ENCODE measurements at places on chromosomes 3 and 15.

DNA sequence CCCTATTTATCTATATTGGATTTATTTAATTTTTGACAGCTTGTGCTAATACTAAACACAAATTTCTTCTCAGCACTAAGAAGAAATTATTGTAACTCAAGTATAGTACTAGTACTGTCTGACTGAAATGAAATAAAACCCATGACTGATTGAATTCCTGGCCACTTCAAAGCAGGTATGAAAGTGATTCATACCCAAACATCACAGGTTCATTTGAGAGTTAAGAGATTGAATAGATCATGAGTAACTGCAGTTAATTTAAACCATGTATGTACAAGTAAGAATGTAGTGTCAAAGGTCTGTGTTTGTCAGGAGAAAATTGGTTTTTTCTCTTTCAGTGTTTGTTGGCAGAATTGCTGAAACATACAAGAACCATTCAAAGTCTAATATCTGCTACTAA is 332.0 kb upstream of the GRM7 start:
- DNase-seq, result no peak

- DNase-seq, result peak; percentile 21
These were observed 66.1 kb upstream of the NPHP3 start for GRCh38 chr3:132788301-132788671.

DNA sequence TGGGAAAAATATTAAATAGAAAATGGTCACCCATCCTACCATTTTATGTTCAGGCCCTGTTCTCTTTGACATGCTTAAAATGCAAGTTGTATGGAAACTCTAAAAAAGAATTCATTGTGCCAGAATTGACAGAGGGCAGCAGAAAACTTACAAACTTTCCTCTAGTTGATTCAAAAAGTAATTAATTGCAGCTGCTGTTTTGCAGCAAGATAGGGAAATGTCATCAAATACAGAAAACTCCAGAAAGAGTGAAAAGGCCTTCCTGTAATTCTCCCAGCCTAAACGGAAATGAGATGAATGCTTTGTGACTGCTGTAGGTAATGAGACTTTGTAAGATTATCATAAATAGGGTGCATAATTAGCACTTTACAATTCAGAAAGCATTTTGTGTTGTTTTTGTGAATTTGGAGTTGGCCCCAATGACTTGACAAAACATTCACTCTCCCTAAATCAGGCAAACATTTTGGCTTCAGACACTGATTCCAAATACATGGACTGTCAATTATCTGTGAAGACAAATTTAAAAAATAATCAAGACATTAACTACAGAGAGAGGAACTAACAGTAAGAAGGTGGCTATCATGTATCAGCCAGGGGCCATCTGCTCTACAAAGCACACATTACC is 861.8 kb downstream of the SQOR start:
- no peak for DNase-seq

- DNase-seq, result no peak
These were observed 234.1 kb upstream of the FEZF2 start for GRCh38 chr3:62607287-62608029.

GRCh38 chr15:78044407-78045155 is 32.9 kb downstream of the TBC1D2B start:
- no peak for DNase-seq

- no peak for DNase-seq
These were observed 13.8 kb downstream of the SQOR start for GRCh38 chr15:45648521-45649200.
